A172 (cell line): ENCODE measurements at places on chromosomes 11 and 22.

DNA sequence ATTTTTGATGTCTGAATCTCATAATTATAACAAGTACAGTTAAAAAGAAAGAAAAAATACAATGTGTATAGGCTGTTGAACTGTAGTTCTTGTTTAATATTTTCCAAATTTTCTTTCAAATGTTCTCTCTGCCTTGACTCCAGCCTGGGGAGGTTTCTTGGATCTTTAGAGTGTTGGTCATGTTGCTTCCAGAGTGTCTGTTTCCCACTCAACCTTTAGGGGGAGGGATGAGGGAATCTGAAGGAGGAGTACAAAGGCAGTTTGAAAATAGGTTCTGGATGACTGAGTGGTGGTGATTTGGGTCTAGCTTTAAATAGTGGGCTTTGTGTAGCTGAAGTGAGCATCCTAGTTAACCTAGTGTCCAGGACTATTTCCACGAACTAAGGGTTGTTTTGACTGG, 2.0 kb downstream of the CTNND1 start:
- DNase-seq: peak; percentile 32

GRCh38 chr11:28274216-28274615, 166.0 kb downstream of the METTL15 start:
- no peak for DNase-seq

- DNase-seq: no peak
Measured at GRCh38 chr22:29265305-29265704, 2.5 kb downstream of the RHBDD3 start.

- no peak for DNase-seq
Measured at GRCh38 chr11:120120805-120121335, 17.0 kb downstream of the TRIM29 start.

GRCh38 chr11:116694815-116695590, 77.8 kb downstream of the BUD13 start:
- DNase-seq: no peak

DNA sequence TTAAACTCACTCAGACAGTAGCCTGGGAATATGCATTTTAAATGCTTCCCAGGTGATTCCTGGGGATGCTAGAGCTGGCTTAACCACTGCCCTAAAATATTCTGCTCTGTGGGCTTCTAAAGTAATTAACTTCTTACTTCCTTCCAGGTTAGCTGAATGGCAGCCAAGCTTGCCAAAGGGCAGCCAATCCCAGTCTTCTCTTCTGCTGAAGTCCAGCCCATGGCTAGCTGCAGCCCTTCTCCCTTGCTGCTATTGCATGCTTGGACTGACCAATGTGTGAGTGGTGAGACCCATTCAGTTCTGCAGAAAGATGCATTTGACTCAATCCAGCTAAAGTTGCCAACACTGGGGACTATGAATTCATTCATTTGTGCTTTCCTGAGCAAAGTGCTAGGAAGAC, 411.9 kb downstream of the SOX6 start:
- DNase-seq: no peak

DNA sequence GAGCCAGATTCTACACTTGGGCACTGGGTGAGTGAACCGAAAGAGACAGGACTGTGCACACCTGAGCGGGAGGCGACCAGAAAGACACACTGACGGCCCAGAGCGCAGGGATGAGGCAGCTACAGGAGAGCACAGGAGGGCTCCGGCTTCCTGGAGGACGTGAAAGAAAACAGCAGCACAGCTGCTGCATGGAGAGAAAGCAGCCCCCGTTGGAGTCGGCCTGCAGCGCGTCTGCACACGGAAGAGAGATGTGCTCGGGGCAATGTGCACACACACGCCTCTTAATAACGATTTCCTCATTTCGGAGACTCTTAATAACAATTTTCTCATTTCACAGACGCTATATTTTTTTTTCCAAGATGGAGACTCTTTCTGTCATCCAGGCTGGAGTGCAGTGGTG, 160.4 kb downstream of the CTTN start:
- no peak for DNase-seq

DNA sequence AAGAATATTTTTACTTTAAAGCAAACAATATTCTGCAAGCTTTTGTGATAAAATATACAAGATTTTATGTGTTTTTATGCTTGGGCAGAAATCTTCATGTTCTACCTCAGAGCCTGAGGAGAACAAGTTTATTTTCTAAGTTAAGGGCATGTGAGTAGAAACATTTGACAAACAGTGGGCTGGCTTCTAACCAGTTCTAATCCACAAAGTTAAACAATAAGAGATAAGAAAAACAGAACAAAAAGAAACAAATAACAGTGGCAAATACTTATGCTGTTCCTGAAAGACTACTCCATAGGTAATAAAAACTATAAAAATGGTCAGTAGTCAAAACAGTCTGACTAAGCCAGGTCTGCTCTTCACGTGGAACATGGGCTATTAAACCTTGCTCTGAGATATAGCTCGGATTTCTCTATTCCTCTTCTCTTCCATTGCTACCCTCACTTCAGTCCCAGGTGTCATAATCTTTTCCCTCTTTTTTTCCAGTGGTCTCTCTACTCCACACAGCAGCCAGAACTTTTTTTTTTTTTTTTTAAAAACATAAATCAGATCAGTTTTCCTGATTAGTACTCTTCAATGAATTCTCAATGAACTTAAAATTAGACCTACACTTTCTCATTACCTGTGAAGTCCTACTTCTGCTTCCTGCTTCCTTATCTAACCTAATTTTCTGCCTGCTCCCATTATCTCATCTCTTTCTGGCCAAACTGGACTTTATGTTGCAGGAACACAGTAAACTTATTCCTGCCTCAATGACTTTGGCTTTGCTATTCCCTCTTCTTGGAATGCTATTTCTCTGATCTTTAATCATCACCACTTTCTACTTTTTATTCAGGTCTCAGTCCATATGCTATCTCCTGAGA, 671.1 kb upstream of the CCDC90B start:
- DNase-seq: no peak

- DNase-seq: no peak
Measured at GRCh38 chr22:48651036-48651890, 1176.4 kb downstream of the BRD1 start.

- no peak for DNase-seq
Measured at GRCh38 chr11:12084256-12084655, 26.1 kb upstream of the MICAL2 start.

GRCh38 chr11:45670386-45671135, 5.1 kb upstream of the CHST1 start:
- DNase-seq: no peak

DNA sequence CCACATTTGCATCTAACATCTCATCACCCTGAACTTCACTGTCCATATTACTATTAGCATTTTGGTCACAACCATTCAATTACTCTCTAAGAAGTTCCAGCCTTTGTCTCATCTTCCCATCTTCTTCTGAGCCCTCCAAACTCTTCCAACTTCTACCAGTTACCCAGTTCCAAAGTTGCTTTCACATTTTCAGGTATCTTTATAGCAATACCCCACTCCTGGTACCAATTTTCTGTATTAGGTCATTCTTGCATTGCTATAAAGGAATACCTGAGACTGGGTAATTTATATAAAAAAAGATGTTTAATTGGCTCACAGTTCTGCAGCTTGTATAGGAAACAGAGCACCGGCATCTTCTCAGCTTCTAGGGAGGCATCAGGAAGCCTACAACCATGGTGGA, 64.7 kb upstream of the ARHGAP42 start:
- no peak for DNase-seq

GRCh38 chr11:1072116-1072820, 2.4 kb upstream of the MUC2 start:
- peak; percentile 94 for DNase-seq

- DNase-seq: peak; percentile 6
Measured at GRCh38 chr11:69817265-69818230, 1.7 kb downstream of the FGF3 start.

GRCh38 chr11:65452806-65453490, 30.4 kb downstream of the NEAT1 start:
- DNase-seq: peak; percentile 87

DNA sequence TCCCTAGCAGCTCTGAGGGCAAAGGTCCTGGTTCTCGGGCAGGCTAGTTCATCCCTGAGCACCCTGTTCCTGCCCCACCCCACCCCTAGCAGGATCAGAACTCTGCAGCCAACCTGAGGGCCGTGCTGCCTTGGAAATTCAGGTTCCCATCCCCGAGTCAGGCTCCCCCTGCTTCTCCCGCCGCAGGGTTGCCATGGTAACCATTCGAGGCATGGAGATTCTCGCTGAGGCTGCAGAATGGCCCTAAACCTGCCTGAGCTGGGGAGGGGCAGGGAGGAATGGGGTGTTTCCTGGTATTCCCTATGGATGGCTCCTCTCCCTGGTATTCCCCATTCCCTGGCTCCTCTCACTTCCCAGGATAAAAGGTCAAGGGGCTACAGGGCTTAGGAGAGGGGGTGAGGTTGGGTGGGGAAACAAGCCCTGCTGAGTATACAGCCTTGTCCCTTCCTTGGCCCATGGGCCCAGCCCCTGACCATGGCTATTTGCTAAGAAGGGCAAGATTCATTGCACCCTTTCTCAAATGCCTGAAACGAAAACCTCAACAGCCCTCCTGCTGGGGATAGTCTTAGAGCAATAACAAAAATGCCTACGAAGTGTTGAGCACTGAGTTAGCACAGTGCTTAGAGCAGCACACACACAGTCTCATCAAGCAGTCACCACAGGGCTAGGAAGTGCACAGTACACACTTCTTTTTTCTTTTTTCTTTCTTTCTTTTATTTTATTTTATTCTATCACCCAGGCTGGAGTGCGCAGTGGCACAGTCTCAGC, 58.7 kb downstream of the CHST1 start:
- no peak for DNase-seq

DNA sequence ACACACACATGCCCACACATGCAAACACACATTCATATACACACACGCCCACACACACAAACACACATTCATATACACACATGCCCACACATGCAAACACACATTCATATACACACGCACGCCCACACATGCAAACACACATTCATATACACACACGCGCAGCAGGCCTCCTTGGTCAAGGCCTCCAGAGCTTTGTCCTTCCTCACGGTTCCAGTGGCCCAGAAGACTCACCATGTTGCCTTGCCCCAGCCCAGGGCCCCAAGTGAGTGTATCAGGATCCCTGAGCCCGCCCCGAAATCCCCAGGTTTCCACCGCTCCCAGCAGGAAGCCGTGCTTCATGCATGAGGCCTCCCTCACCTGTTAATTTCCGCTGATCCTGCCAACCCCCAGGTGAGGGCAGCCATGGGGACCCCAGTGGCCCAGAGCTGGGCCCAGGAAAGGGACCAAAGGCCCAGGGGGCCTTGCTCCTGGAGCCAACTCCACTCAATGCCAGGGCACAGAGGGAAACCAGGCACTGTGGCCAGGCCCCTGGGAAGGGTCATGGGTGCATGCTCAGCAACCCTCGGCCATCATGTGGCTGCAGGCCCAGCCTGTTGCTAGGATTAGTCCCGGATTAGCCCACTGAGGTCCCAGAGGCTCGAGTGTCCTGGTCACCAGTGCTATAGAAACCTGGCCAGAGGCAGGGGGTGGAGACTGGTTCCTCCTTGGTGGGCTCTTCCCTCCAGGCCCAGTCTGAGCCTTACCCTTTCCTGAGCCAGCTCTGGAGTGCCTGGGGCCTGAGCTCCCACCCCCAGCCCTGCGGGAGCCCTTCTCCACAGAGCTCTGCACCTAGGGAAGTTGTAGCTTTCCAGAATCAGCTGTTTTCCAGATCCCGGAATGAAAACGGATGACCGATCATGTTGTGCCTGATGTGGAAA, 34.4 kb downstream of the IGF2 start:
- no peak for DNase-seq

DNA sequence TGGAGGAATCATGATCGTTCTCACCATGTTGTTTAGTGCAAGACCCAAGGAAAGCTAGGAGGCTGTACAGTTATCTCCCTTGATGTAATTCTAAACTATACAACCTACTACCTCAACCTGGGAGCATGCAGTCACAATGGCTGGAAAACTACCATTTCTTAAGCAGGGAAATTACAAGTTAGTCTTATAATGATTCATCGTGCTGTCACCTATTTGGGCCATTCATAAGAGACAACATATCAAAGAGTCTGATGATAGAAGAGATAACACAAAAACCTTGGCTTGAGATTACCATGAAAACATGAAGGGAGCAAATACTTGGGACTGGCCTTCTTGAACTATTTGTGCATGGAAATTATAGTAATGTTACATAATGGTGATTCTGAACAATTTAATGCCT, 30.5 kb upstream of the BLID start:
- DNase-seq: peak; percentile 66

DNA sequence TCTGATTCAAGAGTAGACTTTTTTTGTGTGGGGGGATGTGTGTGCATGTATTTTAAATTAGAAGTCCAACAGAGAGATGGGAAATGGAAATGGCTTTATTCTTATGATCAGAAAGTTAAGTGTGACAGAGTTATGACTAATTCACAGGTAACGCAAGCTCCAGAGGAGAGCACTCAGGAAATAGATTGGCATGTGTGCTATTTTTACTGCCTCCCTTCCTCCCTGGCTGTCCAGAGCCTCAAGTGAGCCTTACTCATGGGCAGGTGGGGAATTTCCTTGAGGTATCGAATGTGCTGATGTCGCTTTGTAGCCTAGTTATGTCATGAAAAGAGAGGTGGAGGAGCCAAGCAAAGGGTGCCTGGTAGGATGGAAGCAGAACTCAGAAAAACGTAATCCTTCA, 70.3 kb upstream of the BDNF start:
- DNase-seq: peak; percentile 66

DNA sequence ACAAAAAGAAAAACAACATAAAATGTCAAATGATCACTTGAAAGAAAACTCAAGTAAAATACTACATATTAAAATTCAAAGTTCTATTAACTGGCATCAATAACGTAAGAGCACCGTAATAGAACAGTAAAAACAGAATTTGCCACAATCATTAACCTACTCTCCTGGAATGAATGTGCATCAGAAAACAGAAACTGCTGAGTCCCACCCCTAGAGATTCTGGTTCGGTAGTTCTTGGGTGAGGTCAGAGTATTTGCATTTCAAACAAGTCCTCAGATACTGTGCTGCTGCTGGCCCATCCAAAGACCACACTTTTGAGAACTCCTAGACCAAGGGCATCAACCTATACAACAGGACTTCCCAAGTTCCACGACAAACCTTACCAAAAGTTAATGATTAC, 23.5 kb downstream of the PITPNB start:
- DNase-seq: no peak

- DNase-seq: peak; percentile 72
Measured at GRCh38 chr11:23123753-23124152, 263.5 kb upstream of the CCDC179 start.

DNA sequence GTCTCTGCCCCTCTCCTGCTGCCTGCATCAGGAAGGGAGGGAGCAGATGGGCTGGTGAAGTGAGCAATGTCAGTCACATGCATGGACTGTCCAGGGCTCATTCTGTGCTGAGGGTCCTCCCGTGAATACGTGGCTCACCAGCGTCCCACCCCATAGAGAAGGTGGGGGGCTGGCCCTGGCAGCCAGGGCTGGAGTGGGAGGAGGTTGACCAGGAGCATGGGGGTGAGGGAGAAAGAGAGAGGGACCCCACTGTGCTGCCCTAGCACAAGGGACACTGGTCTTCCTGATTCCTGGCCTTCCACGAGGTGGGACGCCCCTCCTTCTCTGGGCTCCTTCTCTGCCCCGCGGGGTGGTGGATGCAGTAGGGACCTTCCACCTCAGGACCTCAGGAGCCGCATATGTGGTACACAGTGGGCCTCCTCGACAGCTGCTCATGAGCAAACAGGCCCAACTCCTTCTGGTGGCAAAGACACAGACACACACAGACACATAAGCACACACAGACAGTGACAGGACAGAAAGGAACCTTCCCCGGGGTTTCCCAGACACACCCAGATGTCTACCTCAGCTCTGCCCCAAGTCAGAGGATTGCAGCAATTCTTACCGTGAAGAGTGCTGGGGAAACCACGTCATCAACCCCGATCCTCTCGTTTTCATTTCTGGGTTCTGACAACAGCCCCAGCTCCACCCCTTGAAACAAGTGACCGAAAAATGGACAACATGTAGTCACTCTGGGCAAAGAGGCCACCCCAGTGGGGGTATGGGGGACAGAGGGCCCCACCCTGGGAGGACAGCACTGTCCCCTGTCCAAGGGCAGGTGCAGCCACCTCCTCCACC, 3.6 kb upstream of the APOBEC3A start:
- no peak for DNase-seq
